ENCODE measurements at places on chromosomes 16 and 17. TPM values are rescaled to one million over a fixed set of nuclear protein-coding genes. Genes with fewer than 3 reads are reported as not detected.

DNA sequence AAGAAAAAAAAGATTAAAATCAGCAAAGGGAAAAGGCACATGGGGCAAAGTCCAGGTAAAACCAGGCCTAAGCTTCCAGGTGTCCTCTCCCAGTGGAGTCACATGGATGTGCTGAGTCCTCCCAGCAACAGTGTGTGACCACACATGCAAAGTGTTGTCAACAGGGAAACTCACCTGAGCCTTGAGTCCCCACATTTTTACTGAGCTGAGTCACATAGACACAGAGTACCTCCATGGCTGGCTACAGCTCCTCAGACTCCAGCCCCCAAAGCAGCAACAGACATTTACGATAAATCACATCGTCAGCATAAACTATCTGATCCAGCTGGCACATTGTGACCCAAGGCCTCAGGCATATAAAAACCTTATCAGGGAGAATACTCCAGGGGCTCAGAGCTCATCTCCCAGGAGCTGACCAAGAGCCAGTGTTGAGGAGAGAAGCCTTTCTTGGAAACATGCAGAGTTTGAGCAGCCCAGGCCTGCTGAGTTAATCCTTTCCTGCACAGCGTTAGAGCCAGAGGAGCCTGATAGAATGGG lies 20.5 kb downstream of the ERCC4 start:
- no peak for DNase-seq

DNA sequence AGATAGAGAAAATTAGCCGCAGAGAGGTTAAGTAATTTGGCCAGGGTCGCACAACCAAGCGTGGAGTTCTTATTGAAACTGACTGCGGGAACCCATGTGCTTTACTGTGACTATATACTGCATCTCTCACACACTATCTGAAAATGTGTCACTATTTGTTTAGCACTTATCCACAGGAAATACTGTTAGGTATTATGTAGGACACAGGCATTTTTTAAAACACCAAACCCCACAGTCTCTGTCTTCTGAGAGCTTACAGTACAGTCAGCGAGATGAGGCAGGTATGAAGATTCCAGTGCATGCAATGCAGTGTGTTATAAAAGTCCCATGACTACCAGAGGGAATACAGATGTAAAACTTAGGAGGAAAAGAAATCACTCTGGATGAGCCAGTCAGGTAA lies 11.3 kb downstream of the RBL2 start:
- no peak for DNase-seq

GRCh38 chr17:52383493-52384100 lies 225.1 kb upstream of the CA10 start:
- no peak for DNase-seq

- DNase-seq: peak; percentile 82
Observed at GRCh38 chr17:66906321-66907278, 57.9 kb upstream of the CACNG4 start.

GRCh38 chr16:2787406-2787805 lies at the start of gene PRSS33:
Gene PRSS33 (minus strand): TSS chr16:2787560. CDS start chr16:2786547, 1,013 bp downstream.
- DNase-seq: peak; percentile 61

DNA sequence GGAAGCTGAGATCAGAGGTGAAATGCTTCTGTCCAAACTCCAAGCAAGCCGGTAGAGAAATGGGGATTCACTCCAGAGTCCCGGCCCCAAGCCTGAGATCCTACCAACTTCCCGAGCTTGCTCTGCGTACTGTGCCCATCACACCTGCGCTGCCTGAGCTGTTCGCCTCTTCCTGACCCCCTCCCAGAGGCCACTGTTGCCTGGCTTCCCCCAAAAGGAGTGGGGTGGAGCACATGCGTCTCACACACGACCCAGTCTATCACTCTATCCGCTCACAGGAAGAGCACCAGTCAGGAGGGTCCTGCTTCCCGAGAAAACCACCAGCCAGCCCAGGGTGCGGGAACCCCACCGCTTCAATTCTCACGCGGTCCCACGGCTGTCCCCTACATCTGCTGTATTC lies 13.5 kb upstream of the C16orf95 start:
- DNase-seq: peak; percentile 17

- no peak for DNase-seq
Observed at GRCh38 chr17:33494151-33494550, 201.1 kb upstream of the ASIC2 start.

- no peak for DNase-seq
Observed at GRCh38 chr17:34172390-34172918, 82.6 kb upstream of the CCL2 start.

- DNase-seq: no peak
Observed at GRCh38 chr17:13646411-13646810, 44.7 kb upstream of the HS3ST3A1 start.

- no peak for DNase-seq
Observed at GRCh38 chr16:81713796-81714195, 65.3 kb upstream of the PLCG2 start.

DNA sequence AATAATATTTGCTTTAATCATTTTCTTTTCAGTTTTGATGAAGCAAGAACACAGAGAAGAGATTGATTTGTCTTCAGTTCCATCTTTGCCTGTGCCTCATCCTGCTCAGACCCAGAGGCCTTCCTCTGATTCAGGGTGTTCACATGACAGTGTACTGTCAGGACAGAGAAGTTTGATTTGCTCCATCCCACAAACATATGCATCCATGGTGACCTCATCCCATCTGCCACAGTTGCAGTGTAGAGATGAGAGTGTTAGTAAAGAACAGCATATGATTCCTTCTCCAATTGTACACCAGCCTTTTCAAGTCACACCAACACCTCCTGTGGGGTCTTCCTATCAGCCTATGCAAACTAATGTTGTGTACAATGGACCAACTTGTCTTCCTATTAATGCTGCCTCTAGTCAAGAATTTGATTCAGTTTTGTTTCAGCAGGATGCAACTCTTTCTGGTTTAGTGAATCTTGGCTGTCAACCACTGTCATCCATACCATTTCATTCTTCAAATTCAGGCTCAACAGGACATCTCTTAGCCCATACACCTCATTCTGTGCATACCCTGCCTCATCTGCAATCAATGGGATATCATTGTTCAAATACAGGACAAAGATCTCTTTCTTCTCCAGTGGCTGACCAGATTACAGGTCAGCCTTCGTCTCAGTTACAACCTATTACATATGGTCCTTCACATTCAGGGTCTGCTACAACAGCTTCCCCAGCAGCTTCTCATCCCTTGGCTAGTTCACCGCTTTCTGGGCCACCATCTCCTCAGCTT lies 45.0 kb downstream of the ESRP2 start:
- no peak for DNase-seq

DNA sequence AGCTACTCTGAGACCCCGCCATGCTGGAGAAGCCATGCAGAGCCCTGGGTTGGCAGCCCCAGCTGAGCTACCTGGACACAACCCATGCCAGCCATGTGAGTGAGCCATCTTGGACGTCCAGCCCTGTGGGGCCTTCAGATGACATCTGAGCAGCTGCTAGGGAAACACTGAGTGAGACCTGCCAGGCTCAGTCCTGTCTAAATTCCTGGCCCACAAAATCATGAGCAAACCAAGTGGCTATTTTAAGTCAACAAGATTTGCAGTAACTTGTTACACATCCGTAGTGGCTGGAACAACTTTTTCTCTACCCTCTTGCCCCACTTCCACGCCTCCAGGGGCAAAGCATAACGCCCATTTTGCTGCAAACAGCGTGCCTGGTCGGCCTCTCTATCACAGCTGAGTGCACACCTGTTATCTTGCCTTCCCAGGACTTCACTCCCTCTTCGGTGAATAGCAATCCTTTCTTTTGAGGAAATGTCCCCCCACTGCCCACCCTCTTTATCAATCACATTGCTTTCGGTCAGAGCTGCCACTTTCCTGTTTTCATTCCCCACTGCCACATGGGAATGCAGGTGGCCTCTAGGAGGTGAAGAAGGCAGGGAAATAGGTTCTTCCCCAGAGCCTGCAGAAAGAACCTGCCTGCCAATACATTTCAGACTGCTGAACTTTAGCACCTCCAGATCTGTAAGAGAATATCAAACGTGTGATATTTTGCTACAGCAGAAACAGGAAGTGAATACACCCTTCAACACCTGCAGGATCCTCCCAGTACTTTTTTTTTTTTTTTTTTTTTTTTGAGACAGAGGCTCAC lies 7.4 kb upstream of the SCIMP start:
- peak; percentile 34 for DNase-seq

DNA sequence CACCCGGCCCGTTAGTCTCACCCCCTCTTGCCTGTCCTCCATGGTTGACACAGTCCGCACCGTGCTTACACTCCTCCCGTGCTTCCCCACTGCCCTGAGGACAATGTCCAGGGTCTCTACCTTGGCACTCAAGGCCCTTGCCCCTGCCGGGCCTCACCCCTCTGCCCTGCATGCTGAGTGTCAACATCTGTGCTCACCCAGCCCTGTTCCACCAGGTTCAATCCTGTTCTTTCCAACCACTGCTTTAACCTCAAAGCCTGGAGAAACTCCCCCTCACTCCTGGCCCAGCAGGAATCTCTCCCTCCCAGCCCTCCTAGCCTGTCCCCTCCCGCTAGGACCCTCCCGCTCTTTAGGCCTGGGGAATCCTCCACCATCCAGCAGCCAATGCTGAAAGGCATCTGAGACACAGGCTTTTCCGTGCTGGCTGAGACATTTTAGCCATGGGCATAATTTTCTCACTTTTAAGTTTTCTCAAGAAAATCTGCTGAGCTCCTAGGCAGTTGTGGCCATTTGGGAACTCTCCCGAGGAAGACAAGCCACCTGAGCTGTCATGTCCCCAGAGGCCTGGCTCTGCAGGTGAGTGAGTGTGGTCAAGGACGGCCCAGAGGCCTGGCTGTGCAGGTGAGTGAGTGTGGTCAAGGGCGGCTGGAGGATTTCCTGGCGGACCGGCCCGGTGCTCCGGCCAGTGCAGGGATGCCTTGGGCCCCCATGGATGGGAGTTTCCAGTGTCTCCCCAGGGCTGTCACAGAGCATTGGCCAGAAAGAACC lies 10.8 kb upstream of the P2RX1 start:
- no peak for DNase-seq

Gene CCL14
- 136 TPM for total RNA-seq

GRCh38 chr17:69625474-69625873 lies 211.0 kb downstream of the MAP2K6 start:
- no peak for DNase-seq

Gene SPIRE2
- total RNA-seq: 0.62 TPM

GRCh38 chr17:13476720-13477119 lies 125.0 kb downstream of the HS3ST3A1 start:
- DNase-seq: no peak

DNA sequence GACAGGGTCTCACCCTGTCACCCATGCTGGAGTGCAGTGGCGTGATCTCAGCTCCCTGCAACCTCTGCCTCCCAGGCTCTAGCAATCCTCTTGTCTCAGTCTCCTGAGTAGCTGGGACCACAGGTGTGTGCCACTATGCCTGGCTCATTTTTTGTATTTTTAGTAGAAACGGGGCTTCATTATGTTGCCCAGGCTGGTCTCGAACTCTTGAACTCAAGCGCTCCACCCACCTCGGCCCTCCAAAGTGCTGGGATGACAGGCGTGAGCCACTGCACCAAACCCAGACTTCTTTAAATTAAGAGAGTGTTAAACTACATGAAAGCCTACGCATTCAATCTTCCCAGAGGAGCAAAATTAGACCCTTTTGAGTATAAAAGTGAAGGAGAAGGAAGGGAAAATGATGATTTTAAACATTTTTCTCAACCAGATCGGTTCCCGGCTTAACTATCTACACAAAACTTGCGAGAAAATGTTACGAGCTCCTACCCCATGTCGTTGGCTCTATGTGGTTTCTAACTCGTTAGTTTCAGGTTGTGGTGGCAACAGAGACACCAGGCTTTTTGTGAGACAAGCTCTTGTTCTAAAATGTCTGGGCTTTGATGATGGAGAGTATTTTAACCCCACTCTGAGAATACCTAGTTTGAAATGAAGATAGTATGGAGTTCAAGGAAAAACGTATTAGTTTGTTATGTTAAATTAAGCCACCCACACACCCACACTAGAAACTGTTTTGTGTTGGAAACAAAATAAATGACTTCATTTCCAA lies 26.3 kb downstream of the STAT5B start:
- no peak for DNase-seq

Gene RASD1
- 12.0 TPM for total RNA-seq
